Naive thymus-derived CD4-positive, alpha-beta T cell (primary cell): ENCODE measurements at places on chromosomes 5 and 9. TPM values are rescaled to one million over a fixed set of nuclear protein-coding genes. Genes with fewer than 3 reads are reported as not detected.

The GRM6 gene
- not detected in 2 replicates for total RNA-seq

The ZDHHC12 gene
- total RNA-seq = 24.7 TPM

The TMC1 gene
- not detected for total RNA-seq

The LCN15 gene
- total RNA-seq = not detected in 2 replicates

GRCh38 chr9:17480966-17481365 is 97.9 kb upstream of the SH3GL2 start:
- H3K27ac ChIP-seq = no peak overlapping the region
- DNase-seq = no peak
- H3K4me1 ChIP-seq = no peaks in the 10 kb centered on the region
- H3K4me3 ChIP-seq = no peak overlapping the region

DNA sequence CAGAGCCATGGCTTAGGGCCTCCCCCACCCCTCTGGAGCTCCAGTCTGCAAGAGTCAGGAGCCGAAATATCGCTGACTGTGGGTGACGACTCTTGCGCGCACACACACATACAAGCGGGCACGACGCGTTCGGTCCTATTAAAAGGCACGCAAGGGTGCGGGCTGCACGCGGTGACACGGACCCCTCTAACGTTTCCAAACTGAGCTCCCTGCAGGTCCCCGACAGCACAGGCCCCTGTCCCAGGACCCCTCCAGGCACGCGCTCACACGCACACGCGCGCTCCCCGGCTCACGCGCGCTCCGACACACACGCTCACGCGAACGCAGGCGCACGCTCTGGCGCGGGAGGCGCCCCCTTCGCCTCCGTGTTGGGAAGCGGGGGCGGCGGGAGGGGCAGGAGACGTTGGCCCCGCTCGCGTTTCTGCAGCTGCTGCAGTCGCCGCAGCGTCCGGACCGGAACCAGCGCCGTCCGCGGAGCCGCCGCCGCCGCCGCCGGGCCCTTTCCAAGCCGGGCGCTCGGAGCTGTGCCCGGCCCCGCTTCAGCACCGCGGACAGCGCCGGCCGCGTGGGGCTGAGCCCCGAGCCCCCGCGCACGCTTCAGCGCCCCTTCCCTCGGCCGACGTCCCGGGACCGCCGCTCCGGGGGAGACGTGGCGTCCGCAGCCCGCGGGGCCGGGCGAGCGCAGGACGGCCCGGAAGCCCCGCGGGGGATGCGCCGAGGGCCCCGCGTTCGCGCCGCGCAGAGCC is at the start of gene GRIN1:
TSS of gene GRIN1 (plus strand) at position 433 of the 746 bp plus-strand sequence. CDS start 333 bp downstream, outside the sequence.
- no peaks in the 10 kb centered on the region for H3K36me3 ChIP-seq
- H3K4me3 ChIP-seq = no peak within 1 kb of the TSS

- no peak overlapping the region for H3K4me3 ChIP-seq
- no peaks in the 10 kb centered on the region for H3K36me3 ChIP-seq
- no peaks in the 10 kb centered on the region for H3K27me3 ChIP-seq
- no peak for DNase-seq
- peak overlapping the region; percentile 59 for H3K27ac ChIP-seq
These were observed 8.6 kb downstream of the SUSD3 start for GRCh38 chr9:93066978-93067603.

- no peaks in the 10 kb centered on the region for H3K4me1 ChIP-seq
- H3K27ac ChIP-seq = no peak overlapping the region
- H3K4me3 ChIP-seq = no peak overlapping the region
- no peaks in the 10 kb centered on the region for H3K36me3 ChIP-seq
These were observed 68.0 kb upstream of the CTNNA1 start for GRCh38 chr5:138685193-138685745.
